Effector CD4-positive, alpha-beta T cell (primary cell): ENCODE measurements at places on chromosomes 11 and 22.

GRCh38 chr22:29369460-29369859 is 18.9 kb downstream of the AP1B1 start:
- DNase-seq = no peak

GRCh38 chr11:3220521-3221407 is 2.2 kb upstream of the MRGPRG start:
- DNase-seq = no peak

- no peak for DNase-seq
These were observed 9.5 kb upstream of the MS4A4E start for GRCh38 chr11:60252213-60253108.

- no peak for DNase-seq
These were observed 22.8 kb downstream of the OSBP2 start for GRCh38 chr22:30717331-30717921.

- no peak for DNase-seq
These were observed 19.4 kb downstream of the TRPM5 start for GRCh38 chr11:2424811-2425495.

DNA sequence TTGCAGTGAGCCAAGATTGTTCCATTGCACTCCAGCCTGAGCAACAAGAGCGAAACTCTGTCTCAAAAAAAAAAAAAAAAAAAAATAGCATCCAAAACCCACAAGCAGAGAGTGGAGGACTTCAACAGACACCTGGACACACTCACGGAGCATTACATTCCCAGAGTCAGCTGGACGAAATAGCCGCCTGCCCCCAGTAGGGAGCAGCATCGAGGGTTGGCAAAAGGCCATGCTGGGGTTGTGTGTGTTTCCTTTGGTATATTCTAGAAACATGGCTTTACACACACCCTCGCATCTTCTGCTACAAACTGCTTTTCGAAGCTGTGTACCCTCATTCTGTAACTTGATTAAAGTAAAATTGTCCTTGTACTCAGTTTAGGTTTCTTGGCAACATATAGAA is 5.3 kb downstream of the ADA2 start:
- peak; percentile 26 for DNase-seq

DNA sequence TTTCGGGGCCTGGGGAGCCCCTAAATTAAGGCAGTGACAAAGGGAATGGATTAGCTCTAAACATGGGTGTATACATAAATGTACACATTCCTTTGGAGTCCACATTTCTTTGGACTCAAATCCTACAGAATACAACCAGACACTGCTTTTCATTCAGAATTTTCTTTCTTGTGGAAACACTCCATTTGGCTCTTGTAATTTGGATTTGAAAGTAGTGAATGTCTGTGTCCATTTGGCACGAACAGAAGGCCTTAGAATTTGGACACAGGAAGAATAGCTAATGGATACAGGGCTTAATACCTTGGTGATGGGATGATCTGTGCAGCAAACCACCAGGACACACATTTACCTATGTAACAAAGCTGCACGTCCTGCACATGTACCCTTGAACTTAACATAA is 399.5 kb downstream of the NELL1 start:
- DNase-seq = no peak

DNA sequence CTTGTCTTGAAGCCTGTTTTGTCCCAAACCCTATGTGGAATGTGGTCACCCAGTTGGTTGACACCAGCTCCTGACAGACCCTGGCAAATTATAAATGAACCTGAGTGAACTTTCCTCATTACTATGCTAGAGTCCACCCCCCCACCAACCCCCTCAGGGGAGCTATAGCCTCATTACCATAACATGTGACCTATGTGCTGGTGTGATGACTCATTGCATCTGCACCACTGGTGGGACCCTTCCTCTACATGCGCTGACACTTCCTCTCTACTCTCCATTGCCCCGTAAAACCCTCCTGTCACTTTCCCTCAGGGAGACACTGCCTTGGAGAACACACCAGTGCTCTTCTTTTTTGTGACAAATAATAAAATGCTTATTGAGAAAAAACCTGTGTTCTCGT is 105.0 kb upstream of the SESN3 start:
- no peak for DNase-seq

GRCh38 chr11:61110255-61111049 is 8.2 kb downstream of the CD5 start:
- DNase-seq = no peak

- no peak for DNase-seq
These were observed 55.6 kb downstream of the MPPED1 start for GRCh38 chr22:43467216-43467940.

- DNase-seq = no peak
These were observed 370.3 kb downstream of the TENM4 start for GRCh38 chr11:79070518-79070917.

DNA sequence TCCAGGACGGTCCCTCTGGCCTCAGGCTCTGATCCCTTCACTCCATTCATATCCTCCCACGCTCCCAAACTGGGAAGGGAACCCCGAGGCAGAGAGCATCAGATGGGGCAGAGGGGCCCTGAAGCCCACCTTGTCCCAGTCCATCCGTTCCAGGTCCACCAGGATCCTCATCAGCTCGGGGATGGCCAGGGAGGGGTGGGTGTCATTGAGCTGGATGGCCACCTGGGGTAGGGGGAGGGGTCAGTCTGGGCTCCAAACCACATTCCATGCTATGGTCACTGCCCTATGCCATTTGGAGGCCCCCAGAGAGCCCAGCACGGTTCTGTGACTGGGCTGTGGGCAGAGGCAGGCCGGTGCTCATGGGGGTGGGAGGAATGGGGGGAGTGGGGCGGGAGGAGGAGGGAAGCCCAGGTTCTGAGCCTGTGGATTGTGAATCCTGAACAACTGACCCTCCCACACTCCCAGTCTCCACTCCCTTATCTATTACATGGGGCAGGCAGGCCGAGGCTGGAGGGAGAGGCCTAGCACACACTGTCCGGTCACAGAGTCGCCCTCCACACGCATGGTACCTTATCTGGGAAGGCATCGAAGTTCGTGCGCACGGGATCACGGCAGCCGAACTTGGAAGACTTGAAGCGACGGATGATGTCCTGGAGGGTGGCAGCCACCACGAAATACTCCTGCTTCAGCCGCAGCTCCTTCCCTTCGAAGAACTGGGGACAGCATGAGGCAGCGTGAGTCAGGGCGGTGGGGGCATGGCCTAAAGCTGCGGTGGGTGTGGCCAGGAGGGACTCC is 5.5 kb downstream of the PYGM start:
- DNase-seq = no peak

DNA sequence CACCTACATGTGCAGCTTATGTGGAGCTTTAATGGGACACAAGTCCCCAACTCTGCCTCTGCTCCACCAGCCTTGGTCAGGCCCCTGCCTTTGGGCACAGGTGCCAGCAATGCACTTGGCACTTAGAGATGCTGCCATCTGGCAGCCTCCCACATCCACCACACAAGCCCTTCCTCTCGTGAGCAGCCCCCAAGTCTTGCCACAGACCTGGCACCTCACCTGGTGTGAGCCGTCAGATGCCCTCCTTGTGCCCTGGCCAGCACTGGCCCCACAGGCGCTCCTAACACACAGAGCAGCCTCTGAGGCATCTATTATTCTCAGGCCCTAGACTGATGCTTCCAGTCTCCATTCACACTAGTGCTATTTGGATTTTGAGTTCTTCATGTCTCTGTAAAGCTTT is 24.5 kb upstream of the SERPIND1 start:
- no peak for DNase-seq

DNA sequence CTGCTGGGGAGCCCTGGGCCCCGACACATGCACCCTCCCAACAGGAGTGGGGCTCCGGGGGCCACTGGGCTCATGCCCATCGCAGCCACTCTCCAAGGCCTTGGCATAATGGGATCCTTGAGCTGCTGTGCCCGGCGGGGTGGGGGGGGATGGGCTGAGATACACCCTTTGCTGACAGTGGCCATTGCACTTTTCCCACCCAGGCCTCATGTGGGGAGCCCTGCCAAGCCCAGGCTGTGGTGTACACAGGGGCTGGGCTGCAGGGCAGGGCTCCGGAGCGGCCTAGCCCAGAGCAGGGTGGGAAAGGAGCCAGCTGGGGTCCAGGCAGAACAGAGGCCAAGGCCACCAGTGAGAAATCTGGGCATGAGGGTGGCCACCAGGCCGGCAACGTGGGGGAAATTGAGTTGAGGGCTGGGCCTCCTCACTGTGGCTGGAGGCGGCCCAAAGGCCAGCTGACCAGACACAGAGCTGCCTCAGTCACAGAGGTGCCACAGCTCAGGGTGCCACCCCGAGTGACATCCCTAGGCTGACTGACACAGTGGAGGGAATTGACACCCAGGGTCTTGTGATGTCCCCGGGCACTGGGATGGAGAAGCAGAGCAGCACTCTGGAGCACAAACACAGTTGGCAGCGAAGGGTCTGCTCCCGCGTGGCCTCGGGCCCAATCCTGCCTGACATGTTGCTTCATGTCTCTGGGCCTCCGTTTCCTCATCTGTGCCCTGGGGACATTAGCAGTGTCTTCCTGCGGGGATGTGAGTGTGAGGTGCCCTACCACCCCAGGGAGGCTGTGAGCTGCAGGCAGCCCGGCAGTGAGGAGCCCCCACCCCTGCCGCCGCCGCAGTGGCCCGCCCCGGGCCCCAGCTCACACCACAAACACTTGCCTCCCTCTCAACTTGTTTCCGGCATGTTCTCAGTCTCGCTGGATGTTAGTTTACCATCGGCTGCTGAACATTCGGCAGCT is 30.4 kb downstream of the RTN4R start:
- DNase-seq = peak; percentile 23

DNA sequence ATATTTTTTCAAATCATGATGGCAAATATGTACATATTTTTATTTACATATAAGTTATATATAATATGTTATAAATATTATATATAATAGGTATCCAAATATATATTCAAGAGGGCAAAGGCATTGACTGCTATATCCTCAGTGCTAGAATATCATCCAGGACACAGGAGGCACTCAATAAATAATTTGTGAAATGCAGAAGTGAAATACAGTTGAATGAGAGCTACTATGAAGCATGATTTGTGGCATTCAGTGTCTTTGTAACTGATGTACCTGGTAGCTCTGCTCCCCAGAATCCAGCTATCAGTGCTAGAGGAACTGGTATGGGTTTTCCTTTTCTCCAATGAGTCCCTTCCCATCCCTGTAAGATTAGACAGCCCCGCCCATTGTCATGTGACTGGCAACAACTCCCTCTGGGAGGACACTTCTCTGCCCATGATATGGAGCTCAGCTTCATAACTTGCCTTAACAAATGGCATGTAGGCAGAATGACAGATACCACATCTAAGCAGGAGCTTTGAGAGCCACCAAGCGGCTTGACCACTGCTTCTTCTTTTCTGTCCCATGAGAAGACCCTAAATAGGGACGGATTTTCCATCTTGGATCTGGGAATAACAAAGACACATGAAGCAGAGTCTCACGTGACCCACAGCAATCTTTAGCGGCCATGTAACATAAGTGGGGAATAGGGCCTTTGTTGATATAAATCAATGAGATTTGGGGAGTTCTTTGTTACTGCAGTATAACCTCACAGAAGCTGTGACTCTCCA is 10.2 kb upstream of the CD82 start:
- no peak for DNase-seq

DNA sequence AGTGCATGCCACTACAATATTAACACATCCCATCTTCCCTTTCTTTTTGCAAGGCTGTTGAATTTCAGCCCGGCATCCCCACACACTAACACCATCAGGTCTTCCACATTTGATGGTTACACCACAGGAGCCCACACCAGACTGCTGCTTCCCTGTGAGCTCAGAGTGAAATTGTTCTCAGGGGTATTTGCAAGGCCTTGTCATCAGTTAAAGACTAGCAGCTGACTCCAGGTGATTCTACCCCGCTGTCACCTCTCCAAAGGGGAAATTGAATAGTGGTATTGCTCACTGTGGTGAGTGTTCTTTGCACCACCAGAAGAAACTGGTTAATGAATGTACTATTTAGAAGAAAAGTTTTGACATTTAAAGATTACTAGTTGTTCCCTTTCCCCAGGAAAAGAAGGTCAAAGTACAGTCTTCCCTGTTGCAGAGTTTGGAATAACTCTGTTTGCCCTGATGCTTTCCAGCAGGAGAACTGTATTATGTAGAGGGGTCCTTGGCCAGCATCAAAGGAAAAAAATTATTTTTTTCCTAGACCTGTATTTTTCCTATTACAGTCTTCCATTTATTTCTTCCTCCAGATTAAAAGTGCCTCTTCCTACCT is 41.9 kb downstream of the BID start:
- DNase-seq = no peak

DNA sequence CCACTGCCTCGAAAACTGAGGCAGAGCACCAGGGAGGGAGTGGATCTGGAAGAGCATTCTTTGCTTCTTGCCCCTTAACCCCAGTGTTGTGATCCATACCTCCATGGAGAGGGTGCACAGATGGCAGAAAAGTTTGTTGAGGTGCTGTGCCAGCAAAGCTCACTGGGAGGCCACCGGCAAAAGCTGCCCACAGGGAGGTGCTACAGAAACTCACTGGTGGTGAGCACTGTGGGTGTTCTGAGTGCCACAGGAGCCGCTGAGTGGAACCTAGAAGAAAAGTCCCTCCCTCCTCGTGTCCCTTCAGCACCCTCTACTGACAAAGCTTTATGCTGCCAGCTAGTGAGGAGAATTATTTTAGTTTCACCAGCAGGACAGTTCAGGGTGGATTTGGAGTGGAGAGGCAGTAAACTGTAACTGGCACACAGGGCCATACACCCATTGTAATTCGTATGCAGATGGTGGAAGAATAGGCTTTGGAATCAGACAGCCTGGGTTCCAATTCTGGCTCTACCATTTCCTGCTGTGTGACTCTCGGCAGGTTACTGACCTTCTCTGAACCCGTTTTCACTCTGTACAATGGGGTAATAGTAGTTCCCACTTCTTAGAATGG is 84.6 kb downstream of the SWAP70 start:
- DNase-seq = peak; percentile 17

DNA sequence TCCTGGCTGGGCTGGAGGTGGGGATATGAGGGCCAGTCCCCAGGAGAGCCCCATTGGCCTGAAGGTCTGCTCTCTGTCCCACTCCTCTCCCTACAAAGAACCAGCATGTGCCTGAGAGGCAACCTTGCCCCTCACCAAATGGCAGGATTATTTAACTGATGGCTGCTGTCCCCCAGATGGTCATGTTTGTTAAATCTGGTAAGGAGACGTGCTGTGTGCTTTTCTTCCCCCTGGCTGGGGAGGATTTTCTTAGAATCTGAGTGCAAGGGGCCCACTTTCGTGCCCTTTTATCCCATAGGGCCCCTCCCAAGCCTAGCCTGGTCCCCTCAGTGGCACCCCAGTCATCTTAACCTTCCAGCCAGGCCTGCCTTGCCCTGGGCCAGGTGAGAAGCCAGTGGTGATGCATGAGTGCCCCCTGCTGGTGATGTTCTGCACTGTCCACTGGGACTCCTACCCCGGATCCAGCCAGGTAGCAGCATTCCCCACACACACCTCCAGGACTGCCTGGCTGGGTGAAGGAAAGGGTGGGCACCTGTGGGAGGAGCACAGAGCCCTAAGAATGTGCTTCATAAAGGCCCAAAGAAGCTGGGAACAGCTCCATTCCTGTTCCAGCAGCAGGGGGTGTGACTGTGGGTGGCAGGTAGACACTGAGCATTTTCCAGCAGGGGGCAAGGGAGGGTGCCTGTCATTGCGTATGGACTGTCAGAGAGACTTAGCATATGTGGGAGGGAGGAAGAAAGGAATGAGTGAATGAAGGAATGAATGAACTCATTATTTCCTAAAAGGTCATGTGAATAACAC is 28.9 kb downstream of the MFNG start:
- peak; percentile 79 for DNase-seq

- DNase-seq = no peak
These were observed 118.7 kb downstream of the C11orf58 start for GRCh38 chr11:16857186-16857585.

- DNase-seq = no peak
These were observed 849.1 kb upstream of the API5 start for GRCh38 chr11:42462558-42463310.

- no peak for DNase-seq
These were observed 242.0 kb downstream of the ETS1 start for GRCh38 chr11:128345316-128345715.

GRCh38 chr11:36672815-36673450 is 74.9 kb upstream of the RAG2 start:
- DNase-seq = no peak
